SW480 (cell line): ENCODE measurements at places on chromosomes 3 and 15.

- DNase-seq = peak; percentile 56
Measured at GRCh38 chr3:52533623-52534280, at the start of gene NT5DC2. Gene NT5DC2, minus strand, starts transcription at chr3:52533857. Its CDS starts 120 bp downstream, at chr3:52533737.

- peak; percentile 42 for DNase-seq
Measured at GRCh38 chr15:30990036-30990435, 1.4 kb downstream of the MTMR10 start.

- no peak for DNase-seq
Measured at GRCh38 chr3:142892714-142893113, 3.8 kb upstream of the PCOLCE2 start.

GRCh38 chr3:141400073-141400971 is 32.0 kb downstream of the ZBTB38 start:
- no peak for DNase-seq

DNA sequence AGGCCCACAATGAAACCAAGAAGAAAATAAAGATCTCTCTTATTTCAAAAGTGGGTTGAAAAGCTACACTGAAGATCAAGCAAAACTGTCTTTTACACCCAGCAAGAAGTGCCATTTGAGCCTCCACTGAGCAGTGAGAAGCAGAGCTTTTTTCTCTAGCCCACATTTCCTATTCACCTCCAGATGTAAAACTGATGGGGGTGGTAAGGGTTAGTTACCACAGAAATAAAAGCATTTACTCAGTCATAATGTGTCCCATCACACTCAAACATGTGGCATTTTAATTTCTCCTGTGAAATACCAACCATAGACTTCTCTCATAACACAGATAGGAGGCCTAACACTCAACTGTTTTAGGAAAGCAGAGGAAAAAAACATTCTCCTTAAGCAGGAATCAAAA is 21.0 kb downstream of the IFT57 start:
- no peak for DNase-seq

DNA sequence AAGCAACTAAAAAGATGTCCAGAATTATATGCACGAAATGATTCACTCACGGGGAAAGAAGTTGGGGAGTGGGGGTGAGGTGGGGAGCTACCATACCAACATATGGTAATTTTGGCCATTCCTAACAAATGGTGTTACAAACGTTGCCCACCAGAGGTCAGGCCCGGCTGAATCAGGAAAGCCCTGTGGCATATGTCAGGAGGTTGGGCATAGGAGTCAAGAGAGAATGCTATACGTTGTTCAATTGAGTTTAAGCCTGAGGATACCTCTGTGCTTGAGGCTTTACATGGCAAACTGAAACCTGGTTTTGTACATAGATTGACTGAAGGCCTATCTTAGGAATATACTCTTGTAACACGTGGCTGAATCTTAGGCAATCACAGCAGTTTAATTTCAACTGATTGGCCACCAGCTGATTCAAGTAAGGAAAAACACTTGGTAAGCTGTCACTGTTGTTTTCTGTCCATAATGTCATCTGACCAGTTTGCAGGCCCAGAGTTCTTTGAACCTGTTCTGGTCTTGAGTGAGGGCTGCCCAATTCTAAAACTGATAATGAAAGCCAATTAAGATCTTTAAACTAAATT is 23.4 kb upstream of the SLC2A2 start:
- peak; percentile 81 for DNase-seq

GRCh38 chr3:101453961-101454360 is 59.1 kb downstream of the SENP7 start:
- no peak for DNase-seq

DNA sequence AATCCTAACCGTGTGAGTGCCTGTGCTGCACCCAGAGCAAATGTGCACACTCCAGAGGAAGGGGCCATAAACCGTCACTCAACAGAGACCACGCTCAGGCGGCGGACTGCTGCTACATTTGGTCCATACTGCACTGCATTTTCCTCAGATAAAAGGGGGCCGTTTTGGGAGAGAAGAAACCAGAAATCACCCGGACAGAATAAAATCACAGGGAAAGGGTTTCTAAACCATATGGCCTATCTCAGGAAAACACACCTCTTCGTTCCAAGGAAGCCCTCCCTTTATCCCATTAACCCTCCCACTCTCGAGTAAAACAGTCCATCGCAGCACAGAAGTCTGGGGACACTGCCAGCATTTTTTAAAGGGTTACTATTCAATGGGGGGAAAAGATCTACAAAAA is 7.6 kb downstream of the IL17RD start:
- DNase-seq = no peak

GRCh38 chr15:92288755-92289154 is 104.9 kb upstream of the ST8SIA2 start:
- DNase-seq = no peak

DNA sequence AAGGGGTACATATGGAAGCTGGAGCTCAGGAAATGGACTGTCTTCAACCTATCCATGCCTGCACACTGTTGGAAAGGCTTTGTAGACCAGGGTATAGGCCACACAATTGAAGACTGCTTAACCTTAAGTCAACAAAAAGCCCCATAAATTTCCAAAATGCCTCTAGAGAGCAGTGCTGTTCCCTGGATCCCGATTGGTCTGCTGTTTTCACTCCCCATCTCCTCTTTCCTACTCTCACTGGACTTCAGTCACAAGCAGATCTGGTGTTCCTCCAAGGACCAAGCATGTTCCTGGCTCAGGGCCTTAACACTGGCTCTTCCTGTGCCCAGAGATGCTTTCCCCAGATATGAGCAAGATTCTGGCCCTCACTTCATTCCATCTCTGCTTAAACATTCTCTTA is 22.8 kb upstream of the LRRC34 start:
- no peak for DNase-seq

DNA sequence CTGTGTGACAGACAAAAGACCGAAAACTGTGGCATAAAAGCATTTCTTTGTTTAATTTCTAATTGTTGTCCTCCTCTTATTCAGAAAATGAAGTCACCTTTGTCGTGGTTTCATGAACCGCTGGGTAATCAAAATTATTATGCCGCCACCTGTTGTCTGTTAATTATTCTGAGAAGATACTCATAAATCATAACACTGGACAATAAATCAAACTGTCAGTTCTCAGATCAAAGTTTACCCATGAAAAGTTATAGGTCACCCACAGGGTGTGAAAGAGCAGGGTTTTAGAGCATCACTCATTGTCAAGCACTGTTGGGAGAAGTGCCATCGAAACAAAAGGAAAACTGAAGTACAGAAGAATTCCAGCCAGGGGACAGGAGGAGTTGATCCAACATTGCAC is 474.3 kb downstream of the NR2F2 start:
- peak; percentile 67 for DNase-seq

- no peak for DNase-seq
Measured at GRCh38 chr3:99176169-99176964, 274.9 kb upstream of the DCBLD2 start.

DNA sequence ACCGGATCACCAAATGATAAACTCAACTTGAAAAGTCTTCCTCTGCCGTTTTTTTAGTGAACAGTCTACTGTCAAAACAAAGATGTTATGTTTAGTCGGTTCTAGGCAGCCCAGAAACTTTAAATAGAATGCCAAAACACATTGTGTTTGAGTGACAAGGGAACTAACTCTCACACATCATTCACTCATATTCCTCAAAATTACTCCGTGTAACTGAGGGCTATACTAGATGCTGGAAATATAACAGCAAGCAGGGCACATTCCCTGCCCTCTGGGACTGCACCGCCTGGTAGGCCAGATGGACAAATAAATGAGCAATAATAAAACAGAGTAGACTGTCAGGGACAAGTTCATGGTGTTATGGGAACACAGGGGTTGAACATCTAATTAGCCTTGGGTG is 251.4 kb downstream of the MAGI1 start:
- DNase-seq = no peak

GRCh38 chr3:184678317-184679055 is 33.4 kb downstream of the MAGEF1 start:
- DNase-seq = no peak

DNA sequence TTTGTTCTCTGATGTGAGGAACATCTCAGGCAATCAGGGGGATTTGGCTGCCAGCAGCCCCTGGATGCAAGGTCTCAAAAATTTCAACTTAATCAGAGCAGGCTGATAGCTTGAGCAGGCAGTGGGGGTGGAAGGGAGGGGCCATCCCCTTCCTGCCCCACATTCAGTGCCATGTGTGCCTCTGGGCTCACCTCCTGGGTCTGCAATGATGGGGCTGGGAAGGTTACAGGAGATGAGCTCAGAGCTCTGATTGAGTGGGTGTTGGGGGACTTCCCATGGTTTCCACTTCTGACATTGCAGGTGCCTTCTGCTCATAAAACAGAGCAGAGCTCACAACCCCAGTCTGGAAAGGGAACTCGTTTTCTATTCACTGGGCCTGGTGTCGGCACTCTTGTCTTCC is 37.0 kb downstream of the PARP16 start:
- DNase-seq = no peak

- DNase-seq = no peak
Measured at GRCh38 chr15:93553167-93553935, 464.3 kb upstream of the RGMA start.

DNA sequence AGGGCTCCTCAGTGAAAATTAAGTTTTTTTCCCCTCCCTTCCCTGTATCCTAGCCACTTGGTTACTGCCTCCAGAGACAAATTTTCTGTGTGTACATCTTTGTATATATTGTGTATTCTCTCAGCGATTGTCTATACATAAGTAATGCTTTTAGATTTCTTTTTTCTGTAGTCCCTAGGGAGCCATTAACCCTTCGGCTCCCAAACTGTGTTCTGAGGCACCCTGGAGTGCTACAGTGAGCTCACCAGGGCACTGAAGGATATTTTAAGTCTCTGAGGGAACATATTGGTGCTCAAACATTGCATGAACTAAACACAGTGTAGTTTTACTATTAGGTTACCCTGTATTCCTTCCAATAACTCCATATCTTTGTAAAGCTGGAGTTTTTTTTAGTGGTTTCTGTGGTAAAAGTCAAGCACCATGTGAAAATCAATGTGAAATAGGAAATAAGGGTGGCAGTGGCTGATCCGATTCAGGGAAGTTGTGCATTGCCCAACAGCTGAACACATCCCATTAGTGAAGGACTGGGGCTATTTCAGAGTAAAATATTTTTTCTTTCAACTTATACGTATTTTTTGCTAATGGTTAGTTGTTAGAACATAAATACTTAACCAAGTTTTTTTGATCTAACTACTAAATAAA is 43.0 kb downstream of the USP13 start:
- no peak for DNase-seq

DNA sequence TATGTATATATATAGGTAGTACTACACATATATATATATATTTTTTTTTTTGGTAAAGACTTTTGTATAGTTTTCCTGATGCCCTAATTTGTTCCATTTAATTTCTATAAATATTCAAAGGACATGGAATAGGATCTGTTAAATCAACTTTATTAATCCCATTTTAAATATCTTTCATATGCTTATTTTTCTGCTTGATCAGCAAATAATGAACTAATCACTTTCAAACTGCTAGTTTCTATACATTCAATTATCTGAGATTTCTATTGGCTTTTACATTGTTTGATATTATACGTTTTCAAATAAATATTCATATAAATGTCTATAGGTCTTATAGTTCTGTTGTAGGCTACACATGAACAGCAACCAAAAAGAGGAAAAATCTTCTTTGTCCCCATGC is 21.7 kb downstream of the ZXDC start:
- no peak for DNase-seq

DNA sequence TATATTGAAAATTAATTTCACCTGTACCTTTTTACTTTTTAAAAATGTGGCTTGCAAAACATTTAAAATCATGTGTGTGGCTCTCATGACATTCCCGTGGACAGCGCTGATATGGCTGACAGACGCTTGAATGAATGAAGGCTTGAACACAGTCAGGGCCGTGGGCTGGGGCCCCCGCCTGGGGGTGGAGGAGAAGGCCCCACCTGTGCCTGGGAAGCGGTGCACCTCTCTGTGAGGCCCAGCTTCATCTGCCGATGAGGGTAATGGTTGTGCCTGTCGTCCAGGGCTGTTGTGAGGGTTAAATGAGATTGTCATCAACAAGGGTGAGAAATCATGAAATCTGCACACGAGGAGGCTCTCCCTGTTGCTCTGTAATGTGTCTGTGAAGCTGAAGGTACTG is 85.9 kb upstream of the PRR23E start:
- DNase-seq = no peak

GRCh38 chr3:66370179-66370578 is 130.6 kb downstream of the LRIG1 start:
- no peak for DNase-seq

GRCh38 chr3:12900885-12901411 is 59.6 kb upstream of the RPL32 start:
- no peak for DNase-seq

DNA sequence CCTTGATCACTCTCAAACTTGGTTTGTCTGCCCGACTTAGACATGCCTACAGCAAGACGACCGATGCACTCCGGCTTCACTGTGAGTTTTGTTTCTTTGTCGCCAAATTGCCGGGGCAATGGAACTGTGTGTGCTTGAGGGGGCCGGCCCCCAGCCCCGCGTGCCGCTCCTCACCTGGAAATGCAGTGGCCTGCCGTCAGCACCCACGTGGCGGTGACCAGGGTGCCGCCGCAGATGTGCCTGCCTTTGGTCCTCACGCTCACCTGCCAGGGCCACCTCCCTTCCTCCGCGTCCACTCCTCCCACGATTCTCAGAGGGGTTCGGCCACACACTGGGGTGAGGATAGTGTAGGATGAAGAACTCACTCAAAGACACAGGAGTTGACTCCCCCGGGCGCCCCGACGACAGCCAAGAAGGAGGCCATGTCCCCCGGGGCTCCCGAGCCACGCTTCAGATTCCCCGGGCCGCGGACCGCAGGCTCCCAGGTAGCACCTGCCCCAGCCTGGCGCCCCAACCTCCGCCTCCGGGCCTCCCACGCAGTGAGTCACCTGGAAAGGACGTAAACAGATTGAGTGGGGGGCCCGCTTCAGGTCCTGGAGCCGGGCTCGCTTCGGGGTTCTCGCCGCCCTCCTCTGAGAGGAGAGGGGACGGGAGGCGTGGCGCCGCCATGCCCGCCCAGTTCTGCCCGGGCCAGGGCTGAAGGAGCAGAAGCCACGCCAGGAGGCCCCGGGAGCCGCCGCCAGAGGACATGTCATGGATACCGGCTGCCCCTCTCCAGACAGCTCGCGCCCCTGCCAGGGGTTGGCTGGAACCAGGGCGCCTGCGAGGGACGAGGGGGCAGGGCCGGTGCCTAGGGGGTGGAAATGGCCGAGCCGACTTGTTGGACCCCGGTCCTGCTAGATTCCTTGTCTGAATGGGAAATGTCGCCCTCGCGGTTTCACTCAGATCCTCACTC is 29.6 kb downstream of the MYL3 start:
- DNase-seq = no peak

- peak; percentile 11 for DNase-seq
Measured at GRCh38 chr3:10357592-10358308, 36.8 kb upstream of the SEC13 start.

GRCh38 chr3:187694801-187695200 is 7.6 kb downstream of the RTP2 start:
- peak; percentile 49 for DNase-seq

- DNase-seq = peak; percentile 54
Measured at GRCh38 chr3:38960953-38961622, 90.7 kb downstream of the SCN11A start.
